ENCODE measurements at places on chromosomes 16 and 17. TPM values are rescaled to one million over a fixed set of nuclear protein-coding genes. Genes with fewer than 3 reads are reported as not detected.

DNA sequence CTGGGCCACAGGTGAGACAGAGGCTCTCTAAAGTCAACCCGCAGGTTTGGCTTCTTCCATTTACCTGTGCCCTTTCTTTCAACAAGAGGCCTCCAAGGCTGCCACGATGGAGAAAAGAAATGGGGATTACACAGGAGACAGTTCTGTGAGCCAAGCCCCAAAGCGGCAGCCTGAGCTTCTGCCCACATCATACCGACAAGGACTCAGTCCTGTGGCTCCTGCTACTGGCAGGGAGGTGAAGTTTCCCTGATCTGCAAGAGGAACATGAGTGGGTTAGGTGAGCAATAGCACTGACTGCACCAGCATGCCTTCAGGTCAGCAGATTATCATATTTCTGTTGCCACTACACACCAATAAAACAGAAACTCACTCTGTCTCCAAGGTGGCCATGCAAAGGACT is 800.0 kb downstream of the KCNJ18 start:
- DNase-seq = no peak

DRC3 gene
- not detected for total RNA-seq

DNA sequence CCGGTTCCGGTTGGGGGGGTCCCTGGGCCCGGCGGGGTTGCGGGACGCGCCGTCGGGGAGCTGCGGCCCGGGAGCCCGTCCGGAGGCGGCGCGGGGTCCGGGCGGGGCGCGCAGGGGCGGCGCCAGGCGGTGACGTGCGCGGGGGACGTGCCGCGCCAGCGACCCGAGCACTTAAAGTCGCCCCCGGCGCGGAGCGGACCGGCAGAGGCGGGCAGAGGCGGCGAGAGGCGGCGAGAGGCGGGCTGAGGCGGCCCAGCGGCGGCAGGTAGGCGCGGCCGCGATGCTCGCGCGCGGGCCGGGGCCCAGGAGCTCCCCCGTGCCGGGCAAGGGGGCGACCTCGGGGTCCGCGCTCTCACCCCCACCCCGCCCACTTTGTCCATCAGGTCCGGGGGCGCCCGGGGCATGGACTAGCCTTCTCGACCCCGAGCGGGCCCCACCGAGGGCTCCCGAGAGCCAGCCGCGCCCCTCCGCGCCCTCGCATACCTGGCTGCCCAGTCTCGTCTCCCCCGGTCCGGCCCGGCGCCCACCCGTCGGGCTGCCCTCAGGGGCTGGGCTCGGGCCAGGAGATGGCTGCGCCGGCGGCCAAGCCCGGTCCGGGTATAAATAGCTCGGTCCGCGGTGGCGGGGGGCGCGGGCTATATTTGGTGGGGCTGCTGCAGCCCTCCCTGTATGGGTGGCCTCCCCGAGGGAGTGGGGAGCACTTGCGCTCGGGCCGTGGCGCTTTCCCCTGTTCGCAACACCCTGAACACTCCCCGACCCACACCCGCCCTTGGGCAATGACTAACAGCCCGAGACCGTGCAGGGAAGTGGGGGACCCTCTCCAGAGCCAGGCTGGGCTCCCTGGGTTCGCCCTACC is at the start of gene SLC16A3:
Gene SLC16A3 (plus strand): TSS at position 201 of the 856 bp plus-strand sequence. CDS start 6,967 bp downstream, outside the sequence.
- peak; percentile 80 for DNase-seq

GRCh38 chr16:83870830-83871229 is 28.1 kb upstream of the MLYCD start:
- no peak for DNase-seq

NPIPB8 gene
- total RNA-seq = not detected

GRCh38 chr16:57843400-57843799 is 41.1 kb upstream of the KIFC3 start:
- DNase-seq = no peak

Measured in natural killer cell (primary cell).